ENCODE measurements at places on chromosomes 1 and 21. TPM values are rescaled to one million over a fixed set of nuclear protein-coding genes. Genes with fewer than 3 reads are reported as not detected.

The OR2AK2 gene
- not detected for total RNA-seq

The KLF17 gene
- 0.19 TPM for total RNA-seq

The NAV1 gene
- 23.0 TPM for total RNA-seq

The TMPRSS15 gene
- not detected for total RNA-seq

The PCNX2 gene
- total RNA-seq: 40.0 TPM

The NIBAN1 gene
- 47.4 TPM for total RNA-seq

The NEK7 gene
- total RNA-seq: 404 TPM

The NPPA gene
- not detected for total RNA-seq

The FCRLB gene
- 3.1 TPM for total RNA-seq

The LCE2B gene
- total RNA-seq: not detected

The GUCA2B gene
- not detected for total RNA-seq

The SPATA1 gene
- total RNA-seq: 0.96 TPM

The ECE1 gene
- total RNA-seq: 117 TPM

The SMIM12 gene
- total RNA-seq: 19.4 TPM

The PPIE gene
- total RNA-seq: 32.7 TPM

The SLC35F3 gene
- not detected for total RNA-seq

The MTARC2 gene
- total RNA-seq: 4.8 TPM

The COL6A1 gene
- 1,625 TPM for total RNA-seq

The GJA8 gene
- total RNA-seq: not detected

The LYPD8 gene
- not detected for total RNA-seq

The CHODL gene
- not detected for total RNA-seq

The MAP1LC3C gene
- 0.28 TPM for total RNA-seq

The CADM3 gene
- total RNA-seq: not detected

The NEK2 gene
- total RNA-seq: 43.3 TPM

The HSPB7 gene
- 3.3 TPM for total RNA-seq

The PKP1 gene
- total RNA-seq: 0.19 TPM

The ADAMTS4 gene
- 110 TPM for total RNA-seq

The RNU1-3 gene
- under 0.01 TPM for total RNA-seq

The FALEC gene
- not detected for total RNA-seq

The OLFML3 gene
- 7.5 TPM for total RNA-seq

The ST6GALNAC3 gene
- 0.85 TPM for total RNA-seq

All from regular cardiac myocyte (primary cell).